Activated T-cell treated with anti-CD3 and anti-CD28 coated beads, Interleukin-2, amount 50 U/mL, for 24 hours (primary cell): ENCODE measurements at places on chromosomes 4 and X.
A peak's percentile ranks its signal among the peaks of the same experiment; 100 is the strongest.

- DNase-seq, result no peak
Observed at GRCh38 chr4:79232540-79232939, 93.3 kb downstream of the NAA11 start.

GRCh38 chrX:85024044-85024443 lies 20.4 kb downstream of the APOOL start:
- DNase-seq, result no peak

DNA sequence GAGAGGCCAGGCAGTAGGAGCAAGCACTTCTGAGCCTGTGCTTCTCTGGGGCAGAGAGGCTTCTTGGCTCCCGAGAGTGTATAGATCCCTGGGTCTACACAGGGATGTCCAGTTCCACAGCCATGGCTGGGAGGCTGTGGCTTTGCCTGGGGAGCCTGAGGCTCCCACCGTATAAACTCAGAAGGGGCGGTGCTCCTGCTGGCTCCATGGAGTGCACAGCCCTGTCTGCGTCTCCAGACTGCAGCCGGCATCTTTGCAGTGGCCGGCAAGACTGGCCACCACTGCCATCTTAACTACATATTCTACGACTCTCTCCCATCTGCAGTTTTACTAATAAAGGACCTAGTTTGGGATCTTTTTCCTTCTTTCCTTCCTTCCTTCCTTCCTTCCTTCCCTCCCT lies 1253.8 kb downstream of the C4orf33 start:
- no peak for DNase-seq

GRCh38 chr4:184156163-184156920 lies 61.3 kb downstream of the ENPP6 start:
- DNase-seq, result no peak

DNA sequence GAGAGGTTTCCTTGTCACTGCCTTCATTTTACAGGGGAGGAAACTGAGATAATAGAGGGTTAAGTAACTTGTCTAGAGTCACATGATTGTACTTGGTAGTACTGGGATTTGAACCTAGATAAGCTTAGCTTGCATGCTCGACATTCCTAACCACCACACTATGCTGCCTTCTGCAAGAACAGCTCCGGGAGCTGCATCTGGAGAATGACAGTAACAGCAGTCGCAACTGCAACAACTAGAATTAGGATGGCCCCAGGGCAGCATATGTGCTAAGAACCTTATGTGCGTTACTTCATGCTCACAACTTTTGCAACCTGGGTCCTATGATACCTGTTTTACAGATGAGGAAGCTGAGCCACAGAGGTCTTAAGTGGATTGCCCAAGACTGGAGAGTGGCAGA lies 89.5 kb upstream of the LCORL start:
- no peak for DNase-seq

GRCh38 chrX:48648336-48648751 lies 35.3 kb upstream of the WAS start:
- no peak for DNase-seq

DNA sequence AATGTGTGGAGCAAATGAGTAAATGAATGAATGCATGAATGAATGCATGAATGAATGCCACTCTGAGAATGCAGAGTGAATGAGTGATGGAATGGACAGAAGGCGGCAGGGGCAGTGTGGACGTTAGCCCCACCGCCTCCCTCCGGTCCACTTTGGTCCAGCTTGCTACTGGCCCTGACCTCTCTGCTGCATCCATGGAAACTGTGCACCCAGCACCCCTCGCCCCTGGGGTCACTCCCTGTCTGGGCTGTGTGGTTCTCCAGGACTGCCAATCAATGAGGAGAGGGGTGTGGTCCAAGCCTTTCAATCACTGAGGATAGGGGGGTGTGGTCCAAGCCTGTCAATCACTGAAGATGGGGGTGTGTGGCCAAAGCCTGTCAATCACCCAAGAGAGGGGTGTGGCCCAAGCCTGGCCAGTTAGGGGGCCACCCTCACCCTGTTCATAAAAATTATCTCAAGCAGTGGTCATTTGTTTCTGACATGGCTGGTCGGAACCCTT lies 39.2 kb upstream of the ASMTL start:
- DNase-seq, result peak; percentile 59
